ENCODE measurements at places on chromosomes 7 and 10.

GRCh38 chr10:121753726-121754476, 155.7 kb upstream of the FGFR2 start:
- DNase-seq, result no peak

- no peak for DNase-seq
Observed at GRCh38 chr10:123621916-123622315, 44.2 kb upstream of the GPR26 start.

GRCh38 chr10:58326967-58327381, 7.8 kb upstream of the UBE2D1 start:
- no peak for DNase-seq

GRCh38 chr7:31335884-31336201, 4.7 kb downstream of the NEUROD6 start:
- DNase-seq, result no peak

GRCh38 chr7:131293018-131293417, 34.7 kb upstream of the MKLN1 start:
- DNase-seq, result no peak

GRCh38 chr7:111049971-111050680, 40.8 kb upstream of the LRRN3 start:
- DNase-seq, result no peak

GRCh38 chr7:151524845-151525244, 5.2 kb upstream of the RHEB start:
- no peak for DNase-seq

- no peak for DNase-seq
Observed at GRCh38 chr10:73086816-73087215, 9.8 kb downstream of the P4HA1 start.

- no peak for DNase-seq
Observed at GRCh38 chr10:69849825-69850224, 48.1 kb downstream of the COL13A1 start.
